ENCODE measurements at places on chromosomes 3 and 15. TPM values are rescaled to one million over a fixed set of nuclear protein-coding genes. Genes with fewer than 3 reads are reported as not detected.

SAMMSON gene
- polyA plus RNA-seq: not detected

DNA sequence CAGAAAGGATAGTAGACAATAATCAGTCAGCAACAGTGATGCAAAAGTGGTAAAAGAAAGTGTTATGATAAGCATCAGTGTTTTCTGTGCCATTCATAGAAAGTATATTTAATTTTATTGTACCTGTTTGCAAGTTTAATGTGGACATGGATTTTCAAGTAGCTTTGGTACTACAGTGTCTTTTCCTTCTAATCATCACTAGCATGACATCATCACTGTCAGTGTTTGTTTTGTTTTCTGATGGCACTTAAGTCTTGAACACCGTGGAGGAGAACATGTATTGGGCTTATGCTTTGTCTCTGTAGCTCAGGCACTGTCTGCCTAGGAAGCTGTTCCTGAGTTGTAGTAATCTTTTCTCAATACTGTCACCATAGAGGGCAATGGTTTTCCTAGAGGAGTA lies 41.9 kb downstream of the SETD5 start:
- no peak for DNase-seq

GRCh38 chr15:64809649-64810496 lies 15.6 kb downstream of the PIF1 start:
- DNase-seq: no peak

DNA sequence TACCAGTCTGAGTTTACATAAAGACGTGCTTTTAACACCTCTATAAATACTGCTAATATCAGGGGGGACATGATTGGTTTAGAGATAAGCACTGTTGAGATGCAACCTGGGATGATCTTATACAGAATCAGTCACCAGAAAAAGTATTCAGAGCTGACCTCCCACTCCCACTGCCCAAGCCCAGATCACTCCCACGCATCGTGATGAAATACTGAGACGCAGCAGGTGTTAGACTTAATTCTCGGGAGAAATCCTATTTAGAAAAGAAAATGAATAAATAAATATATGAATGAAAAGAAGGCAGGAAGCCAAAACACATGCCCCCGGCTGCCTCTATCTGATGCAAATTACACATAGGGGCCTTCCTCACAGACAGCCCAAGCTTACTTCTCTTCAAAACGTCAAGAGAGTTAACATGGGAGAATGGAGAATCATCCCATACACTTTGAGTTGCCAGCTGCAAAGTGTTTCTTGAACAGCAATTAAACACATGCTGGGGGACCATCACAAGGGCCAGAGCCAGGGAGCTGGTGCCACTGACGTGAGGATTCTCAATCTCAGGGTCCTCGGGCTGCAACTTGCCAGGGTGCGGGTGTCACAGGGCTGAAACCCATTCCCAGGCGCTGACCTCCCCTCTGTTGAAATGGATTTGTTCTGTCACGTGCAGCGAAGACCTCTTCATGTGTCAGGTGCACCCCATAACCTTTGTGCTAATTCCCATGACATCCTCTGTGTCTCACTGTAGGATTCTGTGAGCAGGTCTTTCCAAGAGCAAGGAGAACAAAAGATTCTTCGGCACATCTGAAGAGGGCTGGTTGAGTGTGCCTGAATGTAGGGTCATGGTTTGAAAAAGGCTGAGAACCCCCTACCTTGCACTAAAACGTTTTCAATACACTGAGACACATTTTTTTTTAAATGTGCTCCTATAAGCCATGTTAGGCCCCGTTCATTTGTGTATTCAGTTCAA lies 764.2 kb upstream of the ARRDC4 start:
- no peak for DNase-seq
